Fibroblast of pulmonary artery (primary cell): ENCODE measurements at places on chromosomes 2 and 18.

DNA sequence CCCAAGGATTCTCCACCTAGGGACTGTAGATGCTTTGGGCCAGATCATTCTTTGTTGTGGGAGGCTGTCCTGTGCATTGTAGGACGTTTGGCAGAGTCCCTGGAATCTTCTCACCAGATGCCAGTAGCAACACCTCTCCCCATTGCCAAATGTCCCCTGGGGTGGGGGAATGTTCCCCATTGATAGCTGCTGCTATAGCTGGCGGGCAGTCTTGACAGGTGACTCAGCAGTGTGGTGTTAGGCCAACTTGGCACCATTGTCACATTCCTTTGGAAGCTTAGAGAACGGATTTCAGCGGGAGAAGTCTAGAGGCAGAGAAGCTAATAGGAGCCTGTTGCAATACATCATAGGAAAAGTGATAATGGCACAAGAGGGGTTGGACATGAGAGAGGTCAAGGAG is 495.7 kb upstream of the SMIM21 start:
- peak; percentile 17 for DNase-seq

- no peak for DNase-seq
Measured at GRCh38 chr2:119697290-119698020, 18.5 kb downstream of the TMEM177 start.

- no peak for DNase-seq
Measured at GRCh38 chr2:8427211-8427610, 254.6 kb upstream of the ID2 start.

DNA sequence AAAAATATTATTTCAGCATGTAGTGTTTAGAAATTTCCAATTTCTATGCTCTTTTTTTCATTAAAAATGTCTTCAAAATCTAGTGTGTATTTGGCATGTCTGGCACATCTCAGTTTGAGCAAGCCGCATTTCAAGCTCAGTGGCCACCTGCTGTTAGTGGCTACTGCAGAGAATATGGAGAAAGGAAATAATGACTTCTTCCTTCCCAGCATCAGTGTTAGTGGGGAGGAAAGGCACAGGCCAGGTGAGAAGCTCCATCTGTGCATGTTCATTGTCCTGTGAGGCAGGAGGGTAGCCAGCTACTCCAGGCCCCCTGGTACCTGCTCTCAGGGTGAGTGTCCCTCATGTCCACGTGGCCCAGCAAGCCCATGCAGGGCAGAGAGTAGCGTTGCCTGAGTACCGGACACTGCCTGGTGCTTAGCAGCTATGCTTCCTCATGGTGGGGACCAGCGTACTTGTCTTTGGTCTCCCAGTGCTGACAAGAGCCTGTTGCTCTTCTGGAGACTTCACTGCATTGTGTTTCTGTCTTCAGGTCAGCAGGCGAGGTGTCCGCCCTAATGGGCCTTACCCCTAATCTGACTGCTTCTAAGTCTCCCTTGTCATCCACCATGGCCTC is 67.4 kb upstream of the CHMP1B start:
- no peak for DNase-seq

GRCh38 chr2:224449212-224450147 is 47.6 kb upstream of the FAM124B start:
- peak; percentile 35 for DNase-seq

DNA sequence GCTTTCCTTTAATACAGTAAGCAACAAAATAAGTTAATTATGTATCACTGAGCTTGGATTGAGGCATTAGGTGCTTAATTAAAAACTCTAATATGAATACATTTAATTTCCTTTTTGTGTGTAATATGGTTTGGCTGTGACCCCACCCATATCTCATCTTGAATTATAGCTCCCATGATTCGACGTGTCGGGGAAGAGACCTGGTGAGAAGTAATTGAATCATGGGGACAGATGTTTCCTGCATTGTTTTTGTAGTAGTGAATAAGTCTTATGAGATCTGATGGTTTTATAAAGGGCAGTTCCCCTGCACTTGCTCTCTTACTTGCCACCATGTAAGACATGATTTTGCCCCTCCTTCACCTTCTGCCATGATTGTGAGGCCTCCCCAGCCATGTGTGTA is 325.4 kb upstream of the CDH7 start:
- no peak for DNase-seq

DNA sequence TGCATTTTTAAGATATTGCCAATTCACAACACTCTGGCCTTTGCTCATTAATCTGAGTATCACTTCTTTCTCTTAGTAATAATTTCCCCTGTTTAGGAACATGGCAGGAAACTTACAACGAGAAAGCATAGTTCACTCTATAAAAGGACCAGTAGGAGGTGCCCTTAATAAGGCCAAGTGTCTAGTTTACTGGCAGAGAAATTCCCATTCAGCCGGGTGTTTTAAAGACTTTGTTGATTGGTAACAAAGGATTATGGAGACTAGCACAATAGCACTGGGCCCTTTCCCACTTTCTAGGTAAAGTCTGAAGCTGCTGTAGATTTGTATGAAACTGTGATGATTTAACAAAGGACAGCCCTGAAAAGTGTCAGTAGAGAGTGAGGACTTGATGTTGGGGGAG is 3.1 kb downstream of the DCC start:
- DNase-seq: peak; percentile 1

- no peak for DNase-seq
Measured at GRCh38 chr18:24979235-24979634, 372.7 kb downstream of the ZNF521 start.

- DNase-seq: no peak
Measured at GRCh38 chr2:42361728-42362283, 789 bp upstream of the COX7A2L start.

GRCh38 chr2:138670734-138671133 is 109.5 kb downstream of the NXPH2 start:
- no peak for DNase-seq

DNA sequence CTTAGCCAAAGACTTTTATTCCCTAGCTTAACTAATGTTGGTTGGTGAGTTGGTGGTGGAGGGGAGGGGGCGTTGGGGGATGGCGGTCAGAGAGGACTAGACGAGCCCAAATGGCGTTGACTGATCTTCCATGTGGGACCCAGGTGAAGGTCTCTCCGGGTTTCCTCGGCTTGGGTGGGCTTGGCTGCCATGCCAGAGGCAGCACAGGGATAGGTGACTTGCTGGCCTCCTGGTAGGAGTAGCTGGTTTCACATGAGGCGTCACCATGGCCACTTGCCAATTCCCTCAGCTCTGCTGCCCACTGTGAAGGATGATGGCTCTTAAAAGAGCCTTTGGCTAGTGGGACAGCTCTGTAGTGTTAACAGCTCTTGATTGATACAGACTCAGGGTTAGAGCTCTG is 1337.0 kb upstream of the FAM98A start:
- DNase-seq: no peak

DNA sequence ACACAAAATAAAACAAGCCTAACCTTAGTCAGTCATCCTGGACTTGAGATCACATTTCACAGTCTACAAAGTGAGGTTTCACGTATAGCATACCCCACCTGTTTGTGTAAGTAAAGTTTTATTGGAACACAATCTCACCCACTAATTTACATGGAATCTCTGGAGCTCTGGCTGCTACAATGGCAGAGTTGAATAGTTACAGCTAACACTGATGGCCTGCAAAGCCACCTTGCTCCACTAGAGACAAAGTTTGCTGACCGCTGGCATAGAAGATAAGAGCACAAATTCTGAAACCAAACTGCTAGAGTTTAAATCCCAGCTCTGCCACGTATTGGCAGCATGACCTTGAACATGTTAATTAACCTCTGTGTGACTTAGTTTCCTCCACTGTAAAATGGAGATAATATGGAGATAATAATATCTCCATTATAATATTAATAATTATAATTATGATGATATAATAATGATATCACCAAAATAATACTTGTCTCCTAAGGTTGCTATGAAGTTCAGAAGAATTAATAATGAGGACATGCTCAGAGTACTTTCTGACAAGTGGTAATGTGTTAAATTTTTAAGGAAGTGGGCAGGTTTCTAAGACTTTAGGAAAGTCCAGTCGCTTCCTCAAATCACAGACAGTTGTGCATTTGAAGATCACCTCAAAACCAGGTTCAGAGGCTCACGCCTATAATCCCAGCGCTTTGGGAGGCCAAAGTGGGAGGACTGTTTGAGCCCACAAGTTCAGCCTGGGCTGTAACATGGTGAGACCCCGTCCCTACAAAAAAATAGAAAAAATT is 204.6 kb downstream of the SH3RF3 start:
- DNase-seq: no peak

DNA sequence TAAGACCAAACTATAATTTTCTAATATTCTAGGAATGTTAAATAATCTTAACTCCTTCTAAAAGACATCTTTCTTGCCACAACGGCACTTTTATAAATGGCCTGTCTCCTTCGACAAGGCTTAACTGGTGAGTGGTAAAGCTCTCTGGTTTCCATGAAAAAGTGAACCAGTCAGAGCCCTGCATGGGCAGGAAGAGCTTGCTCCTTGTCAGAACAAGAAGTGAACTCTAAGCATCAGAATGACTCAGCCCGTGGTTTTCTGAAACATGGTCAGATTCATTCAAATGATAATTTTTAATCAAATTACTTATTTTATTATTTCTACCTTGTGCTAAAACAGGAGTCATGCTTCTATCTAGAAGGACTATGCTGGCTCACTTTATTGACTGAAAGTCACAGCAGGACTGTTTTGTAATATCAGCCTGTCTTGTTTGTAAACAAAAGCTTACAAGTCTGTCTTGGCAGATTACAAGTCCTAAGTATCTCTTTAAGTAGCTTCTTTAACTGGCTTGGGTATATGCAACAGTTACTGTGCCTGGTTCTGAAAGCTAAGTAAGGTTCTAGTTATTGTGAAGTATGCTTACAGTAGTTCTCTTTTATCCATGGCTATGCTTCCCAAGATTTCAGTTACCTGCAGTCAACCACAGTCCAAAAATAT is 245.4 kb downstream of the NAPG start:
- DNase-seq: peak; percentile 42

DNA sequence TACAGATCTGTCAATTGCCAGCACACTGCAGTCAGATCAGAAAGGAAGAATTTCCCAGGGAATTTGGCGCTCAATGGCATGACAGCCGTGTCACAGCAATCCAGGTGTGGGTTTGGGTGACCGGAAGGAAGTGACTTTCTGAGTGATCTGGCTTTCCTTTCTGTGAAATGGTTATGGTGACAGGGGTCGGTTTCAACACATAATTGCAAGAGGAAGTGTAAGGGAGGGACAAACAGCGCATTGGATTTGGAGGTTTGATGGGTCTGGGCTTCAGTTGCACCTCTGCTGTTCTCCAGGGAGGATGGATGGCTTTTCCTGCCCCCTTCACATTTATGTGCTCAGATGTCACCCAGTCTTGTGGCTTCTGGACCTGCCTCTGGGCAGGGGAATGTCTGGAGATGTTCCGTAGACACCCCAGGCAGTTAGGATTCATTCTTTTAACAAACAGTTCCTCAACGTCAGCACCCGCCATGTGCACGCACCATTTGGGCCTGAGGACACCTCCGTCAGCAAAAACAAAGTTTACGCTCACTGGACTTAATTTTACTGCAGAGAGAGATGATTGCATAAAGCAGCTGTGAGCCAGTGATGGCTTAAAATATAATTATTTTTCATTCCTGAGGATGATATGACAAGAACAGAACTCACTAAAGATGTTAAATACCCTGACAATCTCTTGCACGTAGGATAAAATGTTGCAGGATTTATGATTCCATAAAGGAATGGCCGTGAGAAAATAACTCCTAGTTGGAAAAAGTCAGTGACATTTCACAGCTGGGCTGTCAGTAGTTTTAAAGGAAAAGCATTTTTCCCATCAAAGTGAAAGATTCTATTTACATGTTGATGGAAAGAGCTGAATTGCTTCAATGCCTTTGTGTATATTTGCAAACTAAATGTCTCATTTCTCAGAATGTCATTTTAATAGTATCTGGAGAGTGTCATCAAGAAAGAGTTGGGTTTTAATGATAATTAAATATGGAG is 36.9 kb downstream of the MBP start:
- no peak for DNase-seq

- DNase-seq: no peak
Measured at GRCh38 chr2:70928366-70928765, 7.3 kb upstream of the ATP6V1B1 start.

- DNase-seq: peak; percentile 69
Measured at GRCh38 chr2:53969285-53969967, 1.4 kb downstream of the PSME4 start.

DNA sequence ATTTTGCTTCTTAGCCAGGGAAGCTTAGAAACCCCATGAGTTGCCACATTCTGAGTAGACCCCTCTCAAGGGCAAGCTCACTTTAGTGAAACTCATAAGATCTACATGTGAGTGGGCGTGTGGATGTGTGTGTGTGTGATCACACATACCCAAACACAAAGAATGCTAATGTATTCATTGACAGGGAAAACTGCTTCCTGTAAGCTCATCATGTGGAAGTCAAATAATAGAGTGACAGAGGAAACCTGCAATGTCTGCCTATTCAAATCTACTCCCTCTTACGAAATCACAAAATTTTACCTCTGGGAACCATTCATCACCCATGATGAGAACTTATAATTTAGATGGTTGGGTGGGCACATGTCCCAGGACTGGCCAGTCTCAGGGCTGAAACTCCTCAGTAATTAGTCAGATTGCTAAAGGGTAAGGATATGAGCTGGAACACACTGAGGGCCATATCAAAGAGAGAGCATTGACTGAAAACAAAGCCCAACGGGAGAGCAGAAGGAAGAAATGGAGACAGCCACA is 94.5 kb upstream of the CCDC150 start:
- no peak for DNase-seq

DNA sequence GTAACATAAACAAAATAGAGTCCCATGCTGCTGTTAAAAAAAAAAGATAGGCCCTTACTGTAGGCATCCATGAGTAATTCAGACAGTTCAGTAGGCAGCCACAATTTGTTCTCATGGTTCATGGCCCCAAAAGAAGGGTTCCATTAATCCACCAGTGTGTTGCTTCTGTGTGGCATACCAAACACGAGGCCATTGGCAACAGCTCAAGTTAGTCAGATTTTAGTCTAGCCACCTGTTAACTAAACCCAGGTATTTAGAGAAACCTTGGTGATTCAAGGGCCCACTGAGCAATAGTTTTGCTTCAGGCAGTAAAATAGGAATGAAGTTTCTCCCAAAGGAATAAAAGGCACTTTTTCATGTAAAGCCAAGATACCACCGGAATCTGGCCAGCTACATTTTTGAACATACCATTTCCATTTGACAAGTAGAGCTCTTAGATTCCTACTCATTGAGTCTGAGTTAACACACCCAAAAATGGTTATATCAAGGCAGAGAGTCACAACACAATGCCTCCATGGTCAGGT is 80.1 kb upstream of the SRD5A2 start:
- no peak for DNase-seq

GRCh38 chr18:12422936-12423335 is 15.2 kb downstream of the PRELID3A start:
- no peak for DNase-seq

- DNase-seq: peak; percentile 16
Measured at GRCh38 chr2:176317199-176317598, 48.0 kb downstream of the MTX2 start.

DNA sequence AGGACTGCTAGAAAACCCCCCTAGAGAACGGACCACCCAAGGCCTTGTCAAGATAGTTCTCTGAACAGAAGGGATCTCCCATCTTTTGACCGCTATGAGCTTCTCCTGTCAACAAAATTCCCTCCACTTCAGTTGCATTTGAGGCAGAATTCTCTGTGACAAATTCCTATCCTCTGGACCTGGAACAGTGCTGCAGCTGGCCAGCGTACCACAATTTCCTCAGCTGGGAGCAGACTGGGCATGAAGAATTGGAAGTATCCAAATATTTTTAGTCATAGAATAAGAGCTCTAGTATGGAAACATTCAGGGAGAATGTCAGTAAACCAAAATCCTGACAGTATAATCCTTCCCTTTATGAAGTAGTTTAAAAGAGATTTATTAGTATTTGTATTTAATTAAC is 147.1 kb upstream of the BOD1L2 start:
- no peak for DNase-seq
